Cerebellar nuclear complex (tissue), 1 donor: ENCODE measurements at places on chromosomes 6 and 20.

DNA sequence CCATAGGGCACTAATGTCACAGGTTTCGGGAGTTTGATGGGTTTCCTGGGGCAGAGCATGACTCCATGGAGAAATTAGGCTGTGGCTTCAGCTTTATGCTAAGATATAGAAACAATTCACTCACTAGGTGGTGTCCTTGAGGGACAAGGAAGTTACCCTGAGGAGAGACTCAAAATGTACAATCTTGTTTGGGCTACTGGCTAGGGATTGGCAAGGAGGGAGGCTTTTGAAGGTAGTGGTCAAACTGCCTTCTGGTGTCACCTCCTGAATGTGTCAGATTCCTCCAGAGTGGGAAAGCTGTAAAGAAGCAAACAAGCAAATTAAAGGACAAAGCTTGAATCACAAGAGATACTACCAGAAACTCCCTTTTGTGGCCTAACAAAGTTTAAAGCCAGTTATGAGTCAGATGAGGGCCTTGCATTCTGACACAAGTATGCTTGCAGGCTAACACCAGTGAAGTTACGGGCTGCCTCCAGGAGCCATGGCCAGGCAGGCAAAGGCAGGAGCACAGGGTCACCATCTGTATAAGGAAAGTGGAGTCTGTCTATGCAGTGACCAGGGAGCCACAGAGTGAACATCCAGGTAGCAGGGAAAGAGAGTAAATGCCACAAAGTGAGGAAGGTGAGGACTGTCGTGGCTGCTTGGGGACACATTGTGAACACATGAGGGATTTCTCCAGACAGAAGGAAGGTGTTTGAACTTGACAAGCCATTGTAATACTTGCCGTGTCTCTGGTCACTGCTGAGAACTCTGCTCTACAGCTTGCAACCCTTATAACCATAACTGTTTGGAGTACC lies 107.7 kb upstream of the DTNBP1 start:
- no peak for DNase-seq

DNA sequence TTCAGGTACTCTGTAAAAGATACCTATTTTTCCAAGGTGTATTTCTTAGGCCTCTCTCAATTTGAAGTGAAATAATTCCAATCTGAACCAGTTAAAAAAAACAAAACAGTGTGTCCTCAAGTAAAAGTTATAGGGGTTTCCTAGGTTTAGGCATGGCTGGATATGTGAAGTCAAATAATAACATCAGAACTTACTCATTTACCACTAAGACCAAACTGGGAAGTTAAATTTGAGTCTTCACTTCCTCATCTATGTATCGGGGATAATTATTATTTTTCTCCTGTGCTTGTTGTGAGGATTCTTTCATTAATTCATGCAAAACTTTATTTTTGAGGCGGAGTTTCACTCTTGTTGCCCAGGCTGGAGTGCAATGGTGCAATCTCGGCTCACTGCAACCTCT lies 86.2 kb upstream of the PTPRK start:
- DNase-seq, result no peak

GRCh38 chr20:63697357-63697867 lies 960 bp downstream of the TNFRSF6B start:
- DNase-seq, result no peak

- no peak for DNase-seq
Observed at GRCh38 chr6:6870921-6871320, 236.8 kb upstream of the RREB1 start.

GRCh38 chr6:166275714-166276166 lies 32.5 kb downstream of the PRR18 start:
- no peak for DNase-seq

DNA sequence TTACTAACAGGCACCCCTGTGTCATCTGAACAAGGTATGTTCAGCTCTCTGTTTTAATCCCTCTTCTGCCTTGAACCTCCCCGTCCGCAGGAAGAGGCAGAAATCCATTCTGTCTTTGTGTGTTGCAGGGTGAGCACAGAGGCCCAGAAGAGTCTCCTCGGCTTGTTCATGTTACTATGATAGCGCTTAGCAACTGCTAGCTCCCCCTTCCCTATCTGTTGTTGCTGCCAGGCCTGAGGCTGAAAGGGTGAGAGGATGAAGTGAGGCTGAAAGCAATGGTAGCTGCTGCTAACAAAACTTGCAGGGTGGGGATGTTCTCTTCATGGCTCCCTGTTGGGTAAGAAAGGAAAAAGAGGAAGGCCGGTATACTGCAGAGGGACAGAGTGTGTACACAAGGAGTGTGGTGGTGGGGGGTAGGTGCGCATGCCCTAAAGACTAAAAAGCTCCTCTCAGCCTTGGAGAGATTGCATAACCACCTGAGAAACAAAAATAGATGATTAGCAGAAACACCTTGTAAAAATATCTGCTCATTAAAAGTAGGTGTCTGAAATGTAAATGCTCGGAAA lies 55.2 kb upstream of the CITED2 start:
- DNase-seq, result no peak

DNA sequence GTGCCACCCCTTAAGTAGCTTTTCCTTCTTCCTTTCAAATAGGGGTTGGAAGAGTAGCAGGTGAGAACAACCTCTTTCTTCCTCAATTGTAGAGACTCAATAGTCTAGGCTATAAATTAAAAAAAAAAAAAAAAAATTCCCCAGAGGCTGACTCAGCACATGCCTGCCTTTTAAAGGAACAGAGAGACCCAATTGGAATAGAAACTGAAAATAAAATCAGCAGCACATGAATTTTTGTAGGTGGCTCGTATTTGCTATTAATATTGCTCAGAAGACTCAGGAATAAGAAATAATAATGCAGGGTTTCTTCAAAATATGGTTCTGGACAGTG lies 19.3 kb downstream of the TOP1 start:
- DNase-seq, result no peak

DNA sequence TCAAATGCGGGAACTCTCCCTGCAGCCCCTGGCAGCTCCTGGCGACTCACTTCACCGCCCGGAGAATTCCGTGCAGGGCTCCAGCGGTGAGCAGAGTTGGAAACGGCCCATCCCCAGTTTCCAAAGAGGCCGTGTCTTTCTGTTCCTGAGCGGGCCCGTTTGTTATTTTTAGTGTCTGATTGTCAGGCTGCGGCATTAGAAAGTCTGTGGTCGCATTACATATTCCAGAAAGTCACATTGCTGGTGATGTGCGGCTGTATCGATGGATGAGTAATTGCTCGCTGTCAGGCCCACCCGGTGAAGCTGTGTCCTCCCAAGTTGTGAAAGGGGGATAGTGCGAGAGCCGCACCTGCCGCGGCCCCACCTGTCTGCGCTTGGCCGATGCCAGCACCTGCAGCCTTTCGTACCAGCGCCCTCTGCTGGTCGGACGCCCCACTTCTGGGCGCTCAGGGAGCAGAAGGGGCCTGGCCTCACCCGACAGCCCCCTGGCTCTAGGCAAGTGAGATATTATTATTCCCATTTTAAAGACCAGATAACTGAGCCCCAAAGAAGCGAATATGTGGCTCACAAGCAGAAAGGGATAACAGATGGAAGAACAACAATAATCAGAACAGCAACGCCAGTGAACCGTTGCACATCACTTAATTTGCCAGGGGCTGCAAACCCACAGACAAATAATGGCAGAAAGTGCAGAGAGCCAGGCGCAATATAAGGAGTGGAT lies 244.9 kb downstream of the TSHZ2 start:
- no peak for DNase-seq

DNA sequence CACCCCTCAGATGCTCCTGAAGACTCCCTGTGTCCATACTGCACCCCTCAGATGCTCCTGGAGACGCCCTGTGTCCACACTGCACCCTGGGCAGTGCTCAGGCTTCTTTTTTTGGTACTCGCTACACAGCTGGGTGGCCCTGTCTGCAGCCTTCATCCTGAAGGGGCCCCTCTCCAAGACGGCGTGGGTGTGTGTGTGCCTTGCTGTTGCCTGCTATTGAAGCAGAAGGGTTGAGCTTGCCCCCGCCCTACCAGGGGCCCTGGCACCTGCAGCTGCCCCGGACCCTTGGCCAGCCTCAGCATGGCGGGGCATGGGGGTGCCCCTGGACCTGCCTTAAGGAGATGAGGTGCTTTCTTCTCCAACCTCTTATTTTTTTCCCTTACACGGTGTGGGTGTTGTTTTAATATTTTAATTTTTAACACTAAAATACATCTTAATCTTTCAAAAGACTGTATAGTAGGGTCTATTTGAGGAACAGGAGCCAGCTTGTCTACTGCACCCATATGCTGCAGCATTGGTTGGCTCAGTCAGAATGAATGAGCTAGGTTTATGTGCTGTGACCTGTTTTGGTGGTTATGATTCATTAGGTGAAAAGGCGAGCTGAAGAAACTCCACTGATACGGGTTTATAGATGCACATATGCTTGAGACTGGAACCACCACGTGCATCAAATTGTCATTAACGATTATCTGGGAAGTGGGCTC lies 135.9 kb downstream of the AGPAT4 start:
- no peak for DNase-seq
